Inflammatory macrophage treated with lipopolysaccharide for 1 hour (primary cell): ENCODE measurements at places on chromosomes 16 and 17.
A peak's percentile ranks its signal among the peaks of the same experiment; 100 is the strongest.

- peak; percentile 48 for DNase-seq
These were observed 45.7 kb downstream of the TMEM186 start for GRCh38 chr16:8751481-8752311.

DNA sequence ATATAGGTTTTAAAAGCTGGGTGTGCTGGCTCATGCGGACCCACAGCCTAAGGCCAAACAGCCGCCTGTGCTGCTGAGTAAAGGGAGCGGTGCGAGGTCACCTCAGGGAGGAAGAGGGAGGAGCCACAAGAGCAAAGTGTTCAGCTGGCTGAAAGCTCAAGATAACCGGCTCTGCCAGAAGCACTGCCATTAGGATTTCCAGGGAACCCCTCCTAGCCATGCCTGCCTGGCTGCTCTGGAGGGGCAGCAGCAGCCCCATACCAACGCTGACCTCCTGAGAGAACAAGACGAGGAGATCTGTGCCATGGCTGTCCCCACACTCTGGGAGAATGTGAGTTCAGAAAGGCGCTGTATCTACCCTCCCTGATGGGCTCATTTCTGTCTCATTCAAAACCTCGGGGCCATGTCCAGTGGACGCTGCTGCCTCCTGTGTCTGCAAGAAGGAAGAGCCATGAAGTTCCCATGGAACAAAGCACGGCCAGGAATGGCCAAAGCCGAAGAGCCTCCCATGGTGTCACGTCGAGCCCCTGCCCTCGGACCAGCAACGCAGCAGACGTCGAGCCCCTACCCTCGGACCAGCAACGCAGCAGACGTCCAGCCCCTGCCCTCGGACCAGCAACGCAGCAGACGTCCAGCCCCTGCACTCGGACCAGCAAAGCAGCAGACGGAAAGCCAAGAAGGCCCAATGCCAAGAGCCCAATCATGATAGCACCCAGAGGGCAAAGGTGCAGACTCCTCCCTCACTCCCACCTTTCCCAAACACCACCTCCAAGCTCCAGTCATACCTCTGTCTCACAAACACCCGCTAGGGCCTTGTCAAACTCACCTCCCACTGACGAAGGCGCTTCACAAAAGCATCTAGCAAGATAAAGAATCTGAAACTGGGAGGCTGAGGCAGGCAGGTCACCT lies 107.0 kb downstream of the ANKRD11 start:
- DNase-seq: no peak

- no peak for DNase-seq
These were observed 336.8 kb downstream of the SHISA9 start for GRCh38 chr16:13238182-13238581.

DNA sequence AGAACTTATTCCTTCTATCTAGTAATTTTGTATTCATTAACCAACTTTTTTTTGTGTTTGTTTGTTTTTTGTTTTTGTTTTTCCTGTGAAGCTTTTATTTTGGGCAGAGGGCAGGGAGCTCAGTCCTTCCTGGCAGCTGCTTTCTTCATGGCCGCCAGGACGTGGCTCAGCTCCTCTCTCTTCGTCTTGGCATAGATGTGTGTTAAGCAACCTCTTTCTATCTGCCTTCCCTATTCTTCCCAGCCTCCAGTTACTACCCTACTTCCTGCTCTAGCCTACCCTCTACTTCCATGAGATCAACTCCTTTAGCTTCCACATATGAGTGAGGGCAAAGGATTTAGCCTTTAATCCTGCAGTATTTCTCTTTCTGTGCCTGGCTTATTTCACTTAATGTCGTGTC lies 8.2 kb upstream of the BRD7 start:
- DNase-seq: peak; percentile 33

GRCh38 chr17:42846594-42847280 lies 2.4 kb downstream of the AOC2 start:
- DNase-seq: peak; percentile 72

- no peak for DNase-seq
These were observed 32.0 kb downstream of the MBTPS1 start for GRCh38 chr16:84084570-84085270.

GRCh38 chr17:61465550-61466237 lies 13.5 kb downstream of the TBX4 start:
- DNase-seq: no peak

GRCh38 chr17:43442711-43443110 lies 41.1 kb upstream of the DHX8 start:
- DNase-seq: no peak

DNA sequence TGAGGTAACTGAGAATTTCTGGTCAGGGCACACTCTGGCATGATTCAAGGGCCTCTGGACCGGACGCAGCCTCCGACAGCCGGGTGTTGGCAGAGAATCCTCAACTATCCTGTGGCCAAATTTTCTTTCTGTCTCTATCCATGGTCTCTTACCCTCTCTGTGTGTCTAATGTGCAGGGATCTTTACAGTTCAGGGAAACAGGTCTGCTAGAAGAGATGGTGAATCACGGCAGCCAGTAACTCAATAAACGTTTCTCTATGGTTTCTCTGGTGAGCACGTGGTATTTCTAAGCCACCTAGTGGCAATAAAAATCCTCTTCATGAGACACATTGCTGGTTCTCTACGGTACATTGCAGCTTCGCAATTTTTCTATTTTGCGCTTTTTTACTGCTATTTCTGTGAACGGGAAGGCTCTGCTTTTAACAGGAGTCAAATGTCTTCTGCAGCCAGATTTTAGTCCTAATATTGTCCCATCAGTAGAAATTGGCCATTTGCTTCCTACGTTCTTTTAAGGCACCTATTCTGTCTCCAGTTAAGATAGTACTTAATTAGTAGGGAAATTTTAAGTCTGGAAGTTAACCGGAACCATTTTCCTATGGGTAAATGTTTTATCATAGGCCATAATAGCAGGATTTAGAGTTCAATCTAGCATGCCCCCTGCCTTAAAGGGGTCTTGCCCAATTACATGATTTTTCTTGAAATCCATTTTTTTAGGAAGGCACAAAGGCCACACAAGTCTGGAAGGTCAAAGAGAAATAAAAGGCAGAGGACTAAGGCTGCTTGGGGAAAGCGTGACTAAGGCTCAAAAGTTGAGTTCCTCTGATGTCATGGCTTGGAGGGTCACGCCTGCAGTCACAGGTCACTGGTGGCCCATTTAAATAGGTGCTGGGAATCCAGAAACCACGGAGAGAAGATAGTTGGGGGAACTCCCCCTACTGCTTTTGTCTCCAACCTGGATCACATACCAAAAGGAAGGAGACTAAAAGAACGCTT lies 31.5 kb downstream of the QPRT start:
- DNase-seq: peak; percentile 64

DNA sequence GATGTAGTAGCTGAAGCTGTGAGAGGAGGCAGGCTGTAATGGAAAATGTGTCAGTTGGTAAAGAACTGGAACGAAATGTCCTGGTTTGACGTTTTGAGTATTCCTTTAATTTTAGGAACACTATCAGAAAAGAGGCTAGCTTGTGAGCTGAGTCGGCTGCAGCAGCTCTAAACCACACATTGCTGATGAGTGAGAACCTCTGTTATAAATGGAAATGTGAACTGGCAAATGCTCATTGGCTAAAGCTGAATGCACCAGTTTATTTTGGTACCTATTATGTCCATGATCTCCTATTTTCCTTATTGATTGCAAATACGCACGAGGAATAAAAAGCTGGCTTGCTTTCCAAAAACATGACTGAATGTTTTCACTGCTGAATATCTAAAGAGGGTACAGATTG lies 11.0 kb upstream of the WIPI1 start:
- DNase-seq: no peak

GRCh38 chr16:85636234-85636812 lies 23.2 kb downstream of the GSE1 start:
- DNase-seq: no peak

DNA sequence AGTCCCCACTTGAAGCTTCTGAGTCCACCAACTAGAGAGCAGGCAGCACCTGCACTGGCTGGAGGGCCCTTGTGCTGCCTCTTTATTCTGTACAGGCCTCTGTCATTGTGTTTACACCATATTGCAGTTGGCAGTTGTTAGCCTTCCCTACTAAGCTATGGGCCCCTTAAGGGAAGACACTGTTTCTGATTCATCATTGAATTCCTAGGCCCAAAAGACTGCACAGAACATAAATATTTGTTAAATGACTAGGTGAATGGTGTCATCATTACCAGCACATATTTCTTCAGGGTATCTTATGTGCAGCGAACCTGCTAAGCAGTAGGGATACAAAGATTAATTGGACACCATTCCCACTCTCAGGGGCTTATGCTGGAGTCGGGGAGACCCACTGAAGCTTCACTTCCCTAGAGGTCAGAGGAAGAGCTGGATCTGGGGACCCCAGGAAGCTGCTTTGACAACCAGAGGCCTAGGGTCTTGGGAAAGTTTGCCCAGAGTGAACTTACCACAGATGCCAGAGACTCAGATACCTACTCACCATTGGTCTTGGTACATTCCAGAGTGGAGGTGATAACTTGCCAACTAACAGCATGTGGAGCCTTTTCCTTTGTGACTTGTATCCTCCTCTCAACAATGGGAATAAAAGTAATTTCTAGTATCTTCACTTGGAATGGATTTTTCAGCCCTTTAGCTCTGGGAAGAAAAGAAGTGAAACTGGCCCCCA lies 28.7 kb upstream of the DDX52 start:
- no peak for DNase-seq

- DNase-seq: no peak
These were observed 176.7 kb downstream of the SOX9 start for GRCh38 chr17:72297326-72298115.

GRCh38 chr16:69131167-69131838 lies 1.1 kb downstream of the CHTF8 start:
- DNase-seq: peak; percentile 46

DNA sequence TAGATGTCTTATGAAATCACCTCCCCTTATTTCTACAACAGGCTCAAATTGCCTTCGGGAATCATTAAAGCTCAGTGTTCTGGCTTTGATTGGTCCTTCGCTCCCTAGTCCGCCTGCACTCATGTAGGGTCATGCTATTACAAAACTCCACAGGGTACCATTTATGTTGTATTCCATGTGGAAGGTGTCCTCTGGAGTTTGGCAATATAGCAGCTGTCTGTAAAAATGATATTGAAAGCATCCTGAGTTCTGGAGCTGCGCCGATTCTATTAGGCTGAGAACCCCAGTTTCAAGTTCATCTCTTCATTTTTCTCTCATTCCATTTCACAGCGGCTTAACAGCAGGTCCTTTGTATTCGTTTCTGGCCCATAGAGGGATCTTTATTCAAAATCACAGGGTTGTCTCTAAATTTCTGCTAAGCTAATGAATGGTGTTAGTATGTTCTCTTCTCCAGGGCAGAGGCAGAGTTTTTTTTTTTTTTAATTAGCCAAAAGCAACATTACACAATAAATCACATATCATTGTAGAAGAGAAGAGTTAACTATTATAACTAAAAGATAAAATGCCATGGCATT lies 71.9 kb upstream of the TEKT1 start:
- DNase-seq: no peak

GRCh38 chr17:35089586-35090296 lies 26.2 kb upstream of the RFFL start:
- DNase-seq: peak; percentile 65

- no peak for DNase-seq
These were observed 14.5 kb upstream of the BAIAP2 start for GRCh38 chr17:81020443-81020766.

GRCh38 chr16:6704306-6704930 lies 628.2 kb upstream of the RBFOX1 start:
- no peak for DNase-seq

- DNase-seq: peak; percentile 88
These were observed 9.4 kb downstream of the C17orf100 start for GRCh38 chr17:6660805-6661463.

- DNase-seq: no peak
These were observed 376 bp upstream of the STAC2 start for GRCh38 chr17:39225959-39226683.

GRCh38 chr17:66570447-66571195 lies 264.3 kb upstream of the CACNG5 start:
- DNase-seq: no peak

GRCh38 chr17:80445007-80445725 lies 30.2 kb downstream of the ENDOV start:
- no peak for DNase-seq
